Natural killer cell treated with Interleukin-12 subunit alpha and Interleukin-12 subunit beta and Interleukin-15 and Interleukin-18, amount 100 ng/mL, for 72 hours (primary cell): ENCODE measurements at places on chromosomes 5 and 9.

- peaks cover 39% of the 10 kb centered on the region for H3K4me1 ChIP-seq
- peak overlapping the region; percentile 11 for H3K4me3 ChIP-seq
- peaks cover 27% of the 10 kb centered on the region for H3K36me3 ChIP-seq
- peaks cover 4% of the 10 kb centered on the region for H3K27me3 ChIP-seq
- peak overlapping the region; percentile 61 for H3K27ac ChIP-seq
These were observed 40.6 kb downstream of the TNFSF8 start for GRCh38 chr9:114889802-114890224.

- no peak overlapping the region for H3K4me3 ChIP-seq
- no peak overlapping the region for H3K27ac ChIP-seq
- H3K27me3 ChIP-seq, result peaks cover 53% of the 10 kb centered on the region
- peaks cover 15% of the 10 kb centered on the region for H3K4me1 ChIP-seq
- no peaks in the 10 kb centered on the region for H3K36me3 ChIP-seq
These were observed 63.0 kb downstream of the LMX1B start for GRCh38 chr9:126676685-126677143.

DNA sequence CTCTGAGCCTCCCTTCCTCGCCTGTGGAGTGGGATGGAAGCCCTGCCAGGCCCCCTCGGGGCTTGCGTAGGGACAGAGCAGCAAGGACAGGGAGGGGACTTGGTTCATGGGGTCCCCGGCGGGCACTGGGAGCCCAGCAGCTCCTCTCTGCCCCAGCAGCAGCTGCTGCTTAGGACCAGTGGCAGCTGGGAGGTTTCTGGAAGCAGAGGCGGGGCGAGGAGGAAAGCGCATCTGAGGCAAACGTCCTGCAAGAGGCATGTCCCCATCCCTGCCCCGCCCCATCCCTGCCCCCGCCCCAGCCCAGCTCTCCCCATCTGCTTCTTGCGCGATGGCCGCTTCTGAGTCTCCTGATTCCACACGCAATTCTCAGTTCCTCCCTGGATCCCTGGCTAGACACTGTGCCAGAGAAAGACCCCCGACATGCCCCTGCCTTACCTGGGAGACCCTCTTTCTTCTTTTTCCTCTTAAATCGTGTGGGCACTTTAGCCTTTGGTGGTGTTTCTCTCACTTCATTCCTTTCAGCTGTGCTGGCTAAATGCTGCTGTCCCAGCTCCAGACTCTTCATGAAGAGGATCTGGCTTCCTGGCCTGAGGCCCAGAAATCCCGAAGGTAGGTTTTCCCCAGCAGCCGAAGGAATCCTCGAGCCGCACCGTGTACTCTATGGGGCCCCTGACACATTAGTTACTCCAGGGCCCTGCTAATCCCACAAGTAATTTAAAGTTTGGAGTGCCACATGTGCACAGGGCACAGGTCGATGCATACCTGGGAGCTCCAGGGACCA, 4.4 kb upstream of the OR2S2 start:
- H3K36me3 ChIP-seq, result no peaks in the 10 kb centered on the region
- H3K4me3 ChIP-seq, result no peak overlapping the region
- peaks cover 45% of the 10 kb centered on the region for H3K27me3 ChIP-seq
- H3K4me1 ChIP-seq, result no peaks in the 10 kb centered on the region
- no peak for DNase-seq

DNA sequence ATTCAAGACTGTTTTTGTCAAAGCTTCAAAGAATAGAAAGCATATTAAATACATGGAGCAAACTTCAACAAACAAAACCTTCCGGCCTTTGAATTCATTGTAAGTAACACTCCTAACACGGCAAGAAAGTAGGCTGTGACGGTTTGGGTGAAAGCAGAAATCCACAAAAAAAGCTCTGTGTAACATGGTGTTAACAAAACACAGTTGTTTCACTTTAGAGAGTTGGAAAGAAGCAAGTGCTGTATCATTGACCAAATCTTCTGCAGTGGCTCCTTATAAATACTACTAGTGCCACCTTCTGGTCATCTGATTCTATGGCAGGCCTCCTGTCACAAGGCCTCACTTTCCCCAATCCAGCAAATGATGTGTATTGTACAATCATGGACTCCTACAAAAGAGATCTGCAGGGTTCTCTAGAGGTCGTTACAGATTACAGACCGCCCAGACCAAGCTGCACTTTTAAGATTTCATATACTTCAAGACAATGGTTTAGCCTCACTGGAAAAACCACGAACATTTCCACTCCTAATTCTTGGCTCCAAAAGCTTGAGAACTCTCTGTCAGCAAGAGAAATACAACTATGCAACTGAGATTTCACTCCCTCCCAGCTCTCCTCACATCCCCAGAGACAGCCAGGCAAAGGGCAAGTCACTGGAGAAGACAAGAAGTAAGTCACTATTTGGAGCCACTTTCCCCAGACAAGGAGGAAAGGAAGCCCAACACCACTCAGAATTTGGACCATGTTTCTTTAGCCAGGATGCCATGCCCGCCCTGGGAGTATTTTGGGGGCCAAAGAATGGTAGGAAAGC, 196.2 kb downstream of the DTWD2 start:
- H3K4me3 ChIP-seq, result no peak overlapping the region
- no peaks in the 10 kb centered on the region for H3K36me3 ChIP-seq
- peaks cover 5% of the 10 kb centered on the region for H3K27me3 ChIP-seq
- H3K4me1 ChIP-seq, result no peaks in the 10 kb centered on the region
- H3K27ac ChIP-seq, result no peak overlapping the region

DNA sequence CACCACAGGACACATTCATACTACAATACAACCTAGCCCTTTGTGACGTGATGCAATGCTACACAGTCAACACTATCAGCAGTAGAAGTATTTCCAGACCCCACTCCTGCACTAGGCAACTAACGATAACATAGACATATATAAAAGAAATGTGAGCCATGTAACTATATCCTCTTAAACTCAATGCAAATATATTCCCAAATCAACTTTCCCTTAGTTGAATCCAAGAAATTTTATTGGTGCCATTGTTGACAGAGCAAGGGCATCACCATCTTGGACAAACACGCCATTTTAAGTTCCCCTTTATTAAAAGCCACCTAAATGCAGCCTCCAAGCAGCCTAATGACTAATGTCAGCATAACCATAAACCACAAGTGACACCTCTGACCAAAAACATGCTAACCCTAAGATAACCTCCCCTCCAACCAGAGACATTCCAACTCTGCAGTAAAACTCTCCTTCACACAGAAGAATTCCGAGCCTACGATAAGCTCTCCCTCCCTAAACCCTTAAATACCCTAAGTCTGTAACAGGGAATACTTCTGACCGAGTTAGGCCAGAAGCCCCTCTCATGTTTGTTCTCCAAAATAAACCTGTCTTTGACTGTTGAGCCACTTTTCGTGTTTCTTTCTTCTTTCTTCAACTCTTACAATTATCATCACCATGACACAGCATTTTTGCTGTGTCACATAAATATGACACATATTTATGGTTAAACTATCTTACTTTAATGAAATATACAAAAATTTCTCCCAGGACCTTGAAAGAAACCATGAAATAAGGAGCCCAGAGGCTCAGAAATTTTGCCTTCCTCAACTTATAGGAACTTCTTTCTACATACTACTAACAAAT, 1497.8 kb downstream of the EFNA5 start:
- H3K27ac ChIP-seq, result no peak overlapping the region
- H3K27me3 ChIP-seq, result no peaks in the 10 kb centered on the region
- no peak for DNase-seq

DNA sequence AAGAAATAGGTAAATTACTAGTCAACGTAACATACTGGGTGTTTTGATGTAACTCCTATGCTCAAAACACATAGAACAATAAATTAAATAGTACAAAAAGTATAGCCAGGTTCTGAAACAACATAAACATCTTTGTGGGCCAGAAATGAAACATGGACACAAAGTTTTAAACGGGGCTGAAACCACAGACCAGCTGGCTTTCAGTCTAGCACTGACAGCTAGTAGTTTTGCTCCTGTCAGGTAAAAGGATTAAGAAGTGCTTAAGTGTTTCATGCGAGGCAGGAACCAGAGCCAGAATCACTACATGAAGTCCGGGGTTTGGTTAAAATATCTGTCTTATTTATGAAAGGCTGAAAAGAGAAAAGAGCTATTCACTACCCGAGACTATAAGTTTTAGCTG, 19.5 kb downstream of the DCAF10 start:
- no peaks in the 10 kb centered on the region for H3K27me3 ChIP-seq
- no peak for DNase-seq
- no peak overlapping the region for H3K27ac ChIP-seq
- H3K4me3 ChIP-seq, result no peak overlapping the region
- peaks cover 20% of the 10 kb centered on the region for H3K36me3 ChIP-seq

- H3K27me3 ChIP-seq, result peaks cover 9% of the 10 kb centered on the region
- no peak overlapping the region for H3K4me3 ChIP-seq
- H3K27ac ChIP-seq, result no peak overlapping the region
- H3K36me3 ChIP-seq, result no peaks in the 10 kb centered on the region
These were observed 45.3 kb upstream of the PHYKPL start for GRCh38 chr5:178277866-178278265.

DNA sequence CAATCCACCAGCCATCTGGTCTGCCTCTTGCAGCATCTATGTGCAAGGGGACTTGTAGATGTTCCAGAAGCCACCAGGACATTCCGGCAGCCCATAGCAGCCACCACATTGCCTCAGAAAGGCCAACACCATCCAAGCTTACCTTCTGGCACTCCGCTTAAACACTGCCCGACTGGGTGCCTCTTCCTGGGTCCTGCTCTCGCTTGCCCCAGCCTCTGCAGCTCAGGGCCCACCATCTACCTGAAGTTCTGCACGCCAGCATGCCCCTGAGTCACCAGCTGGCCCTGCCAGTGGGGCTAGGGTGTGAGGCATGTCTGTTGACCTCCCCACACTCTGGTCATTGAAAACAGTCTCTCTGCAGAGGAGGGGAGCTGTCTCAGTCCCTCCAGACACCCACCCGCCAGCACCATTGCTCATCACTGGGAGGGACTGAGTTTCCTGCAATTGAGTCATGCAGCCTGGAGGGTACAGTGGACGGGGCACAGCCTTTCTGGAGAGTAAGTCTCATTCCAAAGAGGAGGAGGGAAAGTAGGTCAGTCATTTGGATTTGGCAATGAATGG, 16.9 kb upstream of the COL5A1 start:
- H3K4me3 ChIP-seq, result no peak overlapping the region
- H3K27ac ChIP-seq, result no peak overlapping the region
- DNase-seq, result peak; percentile 54
- peaks cover 3% of the 10 kb centered on the region for H3K27me3 ChIP-seq

DNA sequence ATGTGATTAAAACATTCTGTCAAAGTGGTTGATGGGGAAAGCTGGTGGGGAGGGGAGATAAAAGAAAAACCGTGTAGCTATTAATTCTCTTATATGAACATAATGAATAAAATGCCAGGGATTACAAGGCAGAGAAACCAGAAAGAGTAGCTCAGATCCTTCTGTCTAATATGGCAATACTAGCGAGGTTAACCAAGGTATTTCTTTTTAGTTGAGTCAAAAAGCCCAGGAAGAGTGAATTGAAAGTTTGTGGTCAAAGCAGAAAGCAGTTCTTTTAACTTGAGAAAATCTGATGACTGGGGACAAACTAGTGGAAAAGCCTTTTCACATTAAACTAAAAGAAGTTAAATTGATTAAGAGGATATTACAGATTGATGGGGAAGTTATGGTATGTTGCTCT, 76.0 kb downstream of the ERBIN start:
- H3K27me3 ChIP-seq, result no peaks in the 10 kb centered on the region
- DNase-seq, result no peak
- H3K36me3 ChIP-seq, result peaks cover 6% of the 10 kb centered on the region

GRCh38 chr5:132802044-132802684, 10.9 kb upstream of the SOWAHA start:
- no peaks in the 10 kb centered on the region for H3K36me3 ChIP-seq
- peaks cover 39% of the 10 kb centered on the region for H3K27me3 ChIP-seq
- no peak overlapping the region for H3K4me3 ChIP-seq
- DNase-seq, result no peak

GRCh38 chr5:123527190-123527589, 15.2 kb downstream of the CSNK1G3 start:
- peaks cover 37% of the 10 kb centered on the region for H3K4me1 ChIP-seq
- no peaks in the 10 kb centered on the region for H3K27me3 ChIP-seq
- DNase-seq, result no peak
- no peak overlapping the region for H3K27ac ChIP-seq

DNA sequence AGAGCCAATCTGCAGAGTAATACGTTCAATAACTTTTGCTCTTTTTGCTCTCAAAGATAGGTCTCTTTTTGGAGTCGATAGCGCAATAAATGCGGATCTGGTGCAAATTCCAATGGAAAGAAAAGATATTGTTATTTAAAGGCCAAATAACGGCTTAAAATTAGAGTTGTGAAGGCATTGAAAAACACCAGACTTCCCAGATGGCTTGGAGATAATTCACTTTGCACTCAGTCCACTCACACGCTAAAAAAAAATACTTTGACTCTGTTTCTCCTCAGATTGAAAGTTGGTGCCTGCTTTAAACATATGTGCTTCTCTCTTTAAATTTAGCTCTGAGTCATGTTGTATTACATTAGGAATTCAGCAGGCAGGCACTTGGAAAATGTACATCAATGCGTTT, 19.5 kb upstream of the MED27 start:
- H3K27ac ChIP-seq, result no peak overlapping the region
- H3K36me3 ChIP-seq, result no peaks in the 10 kb centered on the region
- no peak for DNase-seq

- H3K27me3 ChIP-seq, result no peaks in the 10 kb centered on the region
- no peak overlapping the region for H3K4me3 ChIP-seq
- DNase-seq, result no peak
These were observed 67.9 kb downstream of the KIAA1958 start for GRCh38 chr9:112554516-112554915.

DNA sequence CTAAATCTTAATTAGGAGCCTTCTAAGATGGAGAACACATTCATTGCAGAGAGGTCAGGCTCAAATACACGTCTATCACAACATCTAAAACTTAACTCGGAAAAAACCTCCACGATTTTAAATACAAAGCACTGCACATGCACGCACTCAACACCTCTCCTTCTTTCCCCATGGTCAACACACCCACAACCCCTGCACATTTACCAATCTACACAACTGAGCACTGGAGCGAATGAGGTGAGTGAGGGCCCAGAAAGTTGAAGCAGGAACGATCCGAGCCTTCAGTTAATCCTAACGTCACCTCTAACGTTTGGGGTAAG, 278 bp upstream of the NIPSNAP3A start:
- peak overlapping the region; percentile 95 for H3K27ac ChIP-seq
- H3K4me3 ChIP-seq, result peak overlapping the region; percentile 98
- DNase-seq, result no peak
- no peaks in the 10 kb centered on the region for H3K27me3 ChIP-seq
- peaks cover 23% of the 10 kb centered on the region for H3K4me1 ChIP-seq

GRCh38 chr9:89933578-89933977, 328.8 kb downstream of the GADD45G start:
- DNase-seq, result no peak
- no peak overlapping the region for H3K4me3 ChIP-seq

GRCh38 chr9:124062172-124062571, 50.6 kb downstream of the LHX2 start:
- no peak for DNase-seq
- H3K36me3 ChIP-seq, result no peaks in the 10 kb centered on the region
- peaks cover 28% of the 10 kb centered on the region for H3K27me3 ChIP-seq
- no peak overlapping the region for H3K27ac ChIP-seq
- H3K4me3 ChIP-seq, result no peak overlapping the region

- H3K4me3 ChIP-seq, result peak within 1 kb of the TSS; percentile 88
- no peaks in the 10 kb centered on the region for H3K36me3 ChIP-seq
- peak within 1 kb of the TSS; percentile 58 for H3K27ac ChIP-seq
- DNase-seq, result peak; percentile 70
- H3K27me3 ChIP-seq, result peaks cover 22% of the 10 kb centered on the region
These were observed at the start of gene GOLM1 for GRCh38 chr9:86098824-86099700. Gene GOLM1 (minus strand): TSS chr9:86099558. CDS start chr9:86079320, 20,238 bp downstream.

GRCh38 chr5:26884481-26884880, 153.9 kb downstream of the CDH9 start:
- H3K4me1 ChIP-seq, result no peaks in the 10 kb centered on the region
- no peaks in the 10 kb centered on the region for H3K36me3 ChIP-seq
- H3K4me3 ChIP-seq, result no peak overlapping the region
- no peak for DNase-seq
- H3K27me3 ChIP-seq, result no peaks in the 10 kb centered on the region
